Activated naive CD8-positive, alpha-beta T cell treated with anti-CD3 and anti-CD28 coated beads, Interleukin-2, amount 10 ng/mL, durations not matched to agents 7 days and 5 days (primary cell): ENCODE measurements at places on chromosomes 6 and 20. TPM values are rescaled to one million over a fixed set of nuclear protein-coding genes. Genes with fewer than 3 reads are reported as not detected.

UTRN gene
- total RNA-seq = 179 TPM

CCN5 gene
- not detected for total RNA-seq

- no peaks in the 10 kb centered on the region for H3K36me3 ChIP-seq
- H3K4me3 ChIP-seq = no peak overlapping the region
- H3K4me1 ChIP-seq = no peaks in the 10 kb centered on the region
- no peak overlapping the region for H3K27ac ChIP-seq
Observed at GRCh38 chr20:61951695-61952533, 113.8 kb downstream of the TAF4 start.

DNA sequence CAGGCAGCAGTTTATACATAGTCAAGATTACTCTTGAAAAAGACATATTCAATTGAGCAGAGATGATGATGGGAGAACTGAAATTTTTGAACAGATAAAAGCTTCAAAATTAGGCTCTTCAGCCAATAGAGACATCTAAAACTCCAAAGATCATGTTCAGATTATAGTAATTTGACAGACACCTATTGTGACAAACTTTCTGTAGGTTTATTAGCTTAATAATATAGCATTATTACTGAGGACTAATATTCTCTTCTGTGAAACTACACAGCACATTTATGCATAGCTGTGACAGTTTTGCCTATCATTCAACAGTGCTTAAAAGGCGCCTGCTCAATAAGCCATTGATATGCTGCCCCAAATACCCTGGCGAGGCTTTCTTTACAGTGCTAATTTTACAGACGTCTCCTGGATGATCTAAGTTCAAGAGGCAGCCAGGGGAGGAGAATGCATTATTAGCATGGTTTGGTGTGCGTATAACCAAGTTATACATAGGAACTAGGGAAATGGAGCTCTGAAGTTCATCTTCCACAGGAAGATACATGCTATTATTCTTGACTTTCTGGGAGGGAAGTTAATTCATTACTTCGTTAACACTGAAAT, 21.5 kb downstream of the PLAGL1 start:
- H3K36me3 ChIP-seq = no peaks in the 10 kb centered on the region
- DNase-seq = no peak
- H3K4me3 ChIP-seq = no peak overlapping the region
- H3K27me3 ChIP-seq = no peaks in the 10 kb centered on the region
- H3K4me1 ChIP-seq = no peaks in the 10 kb centered on the region

- DNase-seq = no peak
- no peak overlapping the region for H3K27ac ChIP-seq
- H3K4me1 ChIP-seq = peaks cover 11% of the 10 kb centered on the region
- no peak overlapping the region for H3K4me3 ChIP-seq
Observed at GRCh38 chr6:130367767-130368166, 1.9 kb downstream of the TMEM200A start.

DNA sequence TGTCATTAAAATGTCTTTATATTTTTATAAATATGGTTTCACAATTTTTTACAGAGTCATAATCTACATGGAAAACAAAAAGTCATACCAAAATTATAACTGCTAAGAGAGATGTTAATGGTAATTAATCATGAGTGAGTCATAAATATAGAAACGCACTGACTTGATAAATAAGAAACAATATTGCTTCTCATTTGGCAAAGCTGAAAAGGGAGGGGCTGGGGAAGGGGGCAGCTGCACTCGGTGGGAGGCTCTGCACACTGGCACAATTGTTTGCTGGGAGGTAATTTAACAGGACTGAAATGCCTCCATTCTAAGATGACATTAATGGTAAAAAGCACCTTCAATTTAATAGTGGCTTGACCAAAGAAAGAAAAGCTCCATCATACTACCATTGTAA, 133.3 kb upstream of the AGPAT4 start:
- H3K4me3 ChIP-seq = no peak overlapping the region
- no peak overlapping the region for H3K27ac ChIP-seq
- no peaks in the 10 kb centered on the region for H3K36me3 ChIP-seq
